Posterior vena cava (tissue), 2 donors: ENCODE measurements at places on chromosomes 3 and 15. TPM values are rescaled to one million over a fixed set of nuclear protein-coding genes. Genes with fewer than 3 reads are reported as not detected.

GRCh38 chr3:69107841-69108240, 14.6 kb downstream of the LMOD3 start:
- no peak for DNase-seq

- DNase-seq = no peak
Measured at GRCh38 chr15:81398910-81399551, 25.0 kb upstream of the TMC3 start.

SLC7A14 gene
- not detected for total RNA-seq

- DNase-seq = no peak
Measured at GRCh38 chr3:100354850-100355249, 20.3 kb downstream of the NIT2 start.

DNA sequence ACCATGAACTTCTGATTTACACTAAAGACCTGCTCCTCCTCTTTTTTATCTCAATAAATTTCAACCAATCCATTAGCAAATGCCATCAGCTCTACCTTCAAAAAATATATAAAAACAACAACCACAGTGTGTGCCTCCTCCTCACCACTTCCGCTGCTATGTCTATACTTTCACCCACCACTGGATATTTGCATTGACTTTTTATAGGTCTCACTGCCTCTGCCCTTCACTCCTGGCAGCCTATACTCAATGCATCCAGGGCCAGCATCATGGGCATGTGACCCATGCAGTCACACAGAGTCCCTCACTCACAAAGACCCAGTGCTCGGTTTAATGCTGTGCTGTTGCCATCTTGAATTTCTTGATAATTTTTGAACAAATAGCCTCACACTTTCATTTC, 53.5 kb upstream of the CCDC54 start:
- no peak for DNase-seq
